ENCODE measurements at places on chromosomes 1 and 21. TPM values are rescaled to one million over a fixed set of nuclear protein-coding genes. Genes with fewer than 3 reads are reported as not detected.

Gene TSHB
- total RNA-seq = not detected

Gene AIM2
- not detected for total RNA-seq

Gene OR2T2
- total RNA-seq = not detected

Gene SASS6
- total RNA-seq = 5.3 TPM

Gene CELA2B
- not detected for total RNA-seq

Gene MTFR1L
- 39.0 TPM for total RNA-seq

Gene RSPO1
- not detected for total RNA-seq

Gene FAM72B
- 1.0 TPM for total RNA-seq

Gene ARTN
- not detected for total RNA-seq

Gene REG4
- total RNA-seq = not detected

Gene SLAMF7
- 301 TPM for total RNA-seq

Gene CYP4A22
- not detected for total RNA-seq

Gene LRRC7
- not detected for total RNA-seq

Gene COL6A1
- total RNA-seq = 2.5 TPM
